ENCODE measurements at places on chromosomes 1 and 21.
A peak's percentile ranks its signal among the peaks of the same experiment; 100 is the strongest.

- no peak for DNase-seq
These were observed 134.7 kb downstream of the TGFBR3 start for GRCh38 chr1:91751275-91751674.

DNA sequence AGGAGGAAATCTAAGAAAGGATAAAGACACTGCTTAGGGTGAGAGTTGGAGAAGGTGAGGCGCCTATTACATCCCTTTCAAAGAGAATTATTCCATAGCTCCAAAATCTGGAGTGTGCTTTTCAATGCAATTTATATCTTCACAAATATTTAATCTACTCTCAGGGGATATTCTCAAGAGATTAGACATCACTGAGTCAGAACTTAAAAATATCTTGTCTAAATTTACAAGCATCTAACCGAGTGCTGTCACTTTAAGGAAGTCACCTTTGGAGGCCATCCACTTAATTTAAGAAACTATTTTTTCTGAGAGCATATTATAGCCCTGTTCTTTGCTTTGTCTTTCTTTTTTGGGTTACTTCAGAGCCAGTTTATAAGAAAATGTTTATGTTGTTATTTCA is 134.6 kb downstream of the TNFSF18 start:
- no peak for DNase-seq

GRCh38 chr1:151981178-151981525 is 12.5 kb downstream of the S100A10 start:
- DNase-seq = no peak

DNA sequence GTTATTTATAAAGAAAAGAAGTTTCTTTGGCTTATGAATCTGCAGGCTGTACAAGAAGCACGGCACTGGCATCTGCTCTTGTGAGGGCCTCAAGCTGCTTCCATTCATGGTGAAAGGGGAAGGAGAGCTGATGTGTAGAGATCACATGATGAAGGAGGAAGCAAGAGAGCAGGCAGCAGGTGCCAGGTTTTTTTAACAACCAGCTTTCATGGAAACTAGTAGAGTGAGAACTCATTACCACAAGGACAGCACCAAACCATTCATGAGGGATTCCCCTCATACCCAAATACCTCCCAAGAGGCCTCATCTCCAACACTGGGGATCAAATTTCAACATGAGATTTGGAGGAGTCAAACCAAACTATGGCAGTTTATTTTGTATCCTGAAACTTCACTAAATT is 85.8 kb upstream of the CAMK1G start:
- no peak for DNase-seq

DNA sequence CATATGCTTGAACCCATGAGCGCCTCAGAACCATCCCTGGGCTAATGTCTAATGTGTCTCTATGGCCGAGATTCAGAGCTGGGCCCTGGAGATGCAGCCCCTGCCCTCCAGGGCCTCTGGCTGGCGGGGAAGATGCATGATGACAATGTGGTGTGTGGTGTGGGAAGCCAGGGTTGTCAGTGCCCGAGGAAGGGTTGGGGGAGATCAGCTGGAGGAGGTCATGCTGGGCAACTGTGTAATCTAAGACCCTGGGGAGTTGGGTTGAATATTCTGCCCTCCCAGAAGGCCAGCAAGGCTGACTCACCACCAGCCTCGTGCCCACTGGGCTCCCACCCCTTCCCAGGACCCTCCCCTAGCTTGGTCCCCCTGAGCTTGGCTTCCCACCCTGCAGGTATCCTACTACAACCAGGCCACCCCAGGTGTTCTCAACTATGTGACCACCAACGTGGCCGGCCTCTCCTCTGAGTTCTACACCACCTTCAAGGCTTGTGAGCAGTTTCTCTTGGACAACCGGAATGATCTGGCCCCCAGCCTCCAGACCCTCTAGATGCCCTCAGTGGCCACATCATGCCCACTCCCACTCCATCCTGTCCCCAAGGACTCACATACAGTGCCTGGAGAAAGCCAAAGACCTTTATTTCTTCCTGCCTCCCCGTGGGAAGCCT is 14.6 kb downstream of the FAM151A start:
- no peak for DNase-seq

DNA sequence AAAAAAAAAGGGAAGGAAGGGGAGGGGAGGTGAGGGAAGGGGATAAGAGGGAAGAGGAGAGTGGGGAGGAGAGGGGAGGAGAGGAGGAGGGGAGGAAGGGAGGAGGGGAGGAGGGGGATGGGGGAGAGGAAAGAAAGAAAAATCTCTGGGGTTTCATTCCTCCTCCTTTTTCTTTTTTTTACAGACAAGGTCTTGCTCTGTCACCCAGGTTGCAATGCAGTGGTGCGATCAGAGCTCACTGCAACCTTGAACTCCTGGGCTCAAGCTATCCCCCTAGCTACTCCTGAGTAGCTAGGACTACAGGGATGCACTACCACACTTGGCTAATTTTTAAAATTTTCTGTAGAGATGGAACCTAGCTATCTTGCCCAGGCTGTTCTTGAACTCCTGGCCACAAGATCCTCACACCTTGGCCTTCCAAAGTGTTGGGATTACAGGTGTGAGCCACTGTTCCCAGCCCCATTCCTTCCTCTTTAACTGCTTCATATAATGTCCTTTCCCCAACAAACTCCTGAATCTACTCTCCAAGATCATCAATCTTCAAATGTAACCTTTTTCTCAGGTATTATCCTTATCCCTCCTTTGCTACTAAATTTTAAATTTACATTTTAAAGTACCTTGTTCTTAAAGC is 23.2 kb downstream of the GON4L start:
- DNase-seq = no peak

DNA sequence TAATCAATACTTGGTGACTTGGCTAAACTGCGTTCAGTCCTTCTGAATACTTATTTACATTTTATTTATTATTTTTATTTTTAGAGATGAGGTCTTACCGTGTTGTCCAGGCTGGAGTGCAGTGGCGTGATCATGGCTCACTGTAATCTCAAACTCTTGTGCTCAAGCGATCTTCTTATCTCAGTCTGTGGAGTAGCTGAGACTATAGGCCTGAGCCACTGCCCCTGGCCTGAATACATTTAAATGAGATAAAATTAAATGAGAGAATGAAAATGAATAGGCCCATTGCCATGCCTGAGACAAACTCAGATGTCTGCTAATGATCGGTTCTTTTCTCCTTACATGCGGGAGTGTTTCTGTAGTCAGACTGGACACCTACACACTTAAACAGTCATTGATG is 86.0 kb downstream of the GALNT2 start:
- no peak for DNase-seq

DNA sequence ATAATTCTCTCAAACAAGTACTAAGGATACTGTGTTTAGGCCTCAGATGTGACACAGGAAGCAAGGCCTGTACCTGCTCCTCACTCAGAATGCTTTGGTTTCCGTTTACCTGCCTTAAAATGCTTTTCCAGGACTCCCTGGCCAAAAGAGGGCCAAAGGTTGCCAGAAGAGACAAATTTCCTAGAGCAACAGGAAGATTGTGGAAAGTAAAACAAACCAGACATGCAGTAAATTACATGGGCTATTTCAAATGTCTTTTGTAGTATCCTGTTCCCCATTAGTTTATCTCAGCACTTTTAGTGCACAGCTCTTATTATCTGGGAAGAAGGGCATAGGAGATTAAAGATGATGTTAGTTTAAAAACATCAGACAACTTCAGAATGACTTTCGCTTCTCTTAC is 280.0 kb downstream of the NFIA start:
- no peak for DNase-seq

DNA sequence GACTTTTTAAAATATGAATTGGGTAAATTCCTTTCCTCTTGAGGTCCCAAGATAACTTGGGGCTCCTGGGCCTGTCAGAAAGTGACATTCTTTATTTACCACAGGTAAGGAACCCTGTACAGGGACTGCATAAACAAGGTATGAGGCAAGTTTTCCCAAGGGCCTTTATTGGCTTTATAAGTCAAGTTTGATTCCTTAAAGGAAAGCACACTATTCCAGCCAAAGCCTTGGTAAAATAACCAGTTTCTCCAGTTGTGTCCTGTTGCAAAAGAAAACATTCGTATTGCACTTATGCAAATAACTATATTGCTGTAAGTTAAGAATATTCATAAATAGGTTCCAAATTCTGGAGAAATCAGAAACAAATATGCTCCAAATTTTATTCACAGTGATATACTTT is 21.9 kb upstream of the METTL18 start:
- no peak for DNase-seq

- no peak for DNase-seq
These were observed 3.6 kb upstream of the NAV1 start for GRCh38 chr1:201535046-201535918.

- DNase-seq = no peak
These were observed 30.8 kb downstream of the ZBED6 start for GRCh38 chr1:203826175-203826574.

GRCh38 chr1:240792915-240793529 is 181.1 kb upstream of the GREM2 start:
- no peak for DNase-seq

DNA sequence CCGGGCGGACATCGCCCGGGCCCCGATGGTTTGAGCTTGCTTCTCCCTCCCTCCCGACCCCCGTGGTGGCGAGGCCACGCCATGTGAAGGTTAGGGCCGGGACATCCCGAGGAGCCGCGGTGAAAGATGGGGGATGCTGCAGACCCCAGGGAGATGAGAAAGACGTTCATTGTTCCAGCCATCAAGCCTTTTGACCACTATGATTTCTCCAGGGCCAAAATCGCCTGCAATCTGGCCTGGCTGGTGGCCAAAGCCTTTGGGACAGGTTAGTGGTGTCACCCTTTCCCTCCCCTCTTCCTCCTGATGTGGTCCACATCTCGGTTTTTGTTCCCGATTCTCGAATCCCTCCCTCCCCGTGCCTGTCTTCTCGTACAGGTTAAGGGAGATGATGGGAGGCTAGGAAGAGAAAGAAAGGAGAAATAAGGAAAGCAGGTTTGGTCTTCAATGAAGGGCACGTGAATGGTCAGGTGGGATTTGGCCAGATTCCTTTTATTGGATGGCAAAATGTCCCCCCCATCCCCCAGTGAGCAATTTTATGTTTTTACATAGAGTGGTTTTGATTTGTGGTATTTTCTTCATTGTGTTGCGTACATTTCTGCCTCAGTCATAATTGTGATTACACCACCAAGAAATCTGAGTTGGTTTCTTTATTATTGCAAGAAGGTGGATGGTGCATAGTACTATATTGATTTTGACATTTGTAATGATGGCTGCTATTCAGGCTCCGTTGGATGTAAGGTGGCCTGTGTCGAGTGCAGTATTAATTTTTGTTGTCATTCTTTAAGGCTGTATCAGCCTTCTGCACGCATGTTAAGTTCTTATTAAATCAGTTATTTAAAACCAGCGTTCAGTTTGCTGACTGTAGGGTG is 1.2 kb downstream of the CAMSAP2 start:
- DNase-seq = no peak

DNA sequence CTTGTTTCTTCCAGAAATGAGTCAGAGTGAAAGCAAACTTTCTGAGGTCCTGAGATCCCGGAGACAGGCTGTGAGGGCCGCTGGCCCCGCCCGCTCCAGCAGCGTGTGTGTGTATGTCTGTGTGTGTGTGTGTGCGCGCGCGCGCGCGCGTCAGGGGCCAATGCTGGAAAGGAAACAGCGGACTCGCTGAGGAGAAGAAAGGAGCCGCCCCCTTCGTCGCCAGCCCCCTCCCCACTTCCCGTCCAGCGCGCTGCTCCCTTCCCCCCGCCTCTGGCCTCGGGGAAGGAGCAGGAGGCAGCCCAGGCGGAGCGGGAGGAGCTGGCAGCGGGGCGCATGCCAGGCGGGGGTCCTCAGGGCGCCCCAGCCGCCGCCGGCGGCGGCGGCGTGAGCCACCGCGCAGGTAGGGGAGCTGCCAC is at the start of gene DISC1:
DISC1 (plus strand) TSS at position 256 of the 416 bp plus-strand sequence; CDS start at position 334, 78 bp downstream.
- peak; percentile 77 for DNase-seq

GRCh38 chr1:214205053-214205452 is 75.9 kb upstream of the SMYD2 start:
- no peak for DNase-seq

DNA sequence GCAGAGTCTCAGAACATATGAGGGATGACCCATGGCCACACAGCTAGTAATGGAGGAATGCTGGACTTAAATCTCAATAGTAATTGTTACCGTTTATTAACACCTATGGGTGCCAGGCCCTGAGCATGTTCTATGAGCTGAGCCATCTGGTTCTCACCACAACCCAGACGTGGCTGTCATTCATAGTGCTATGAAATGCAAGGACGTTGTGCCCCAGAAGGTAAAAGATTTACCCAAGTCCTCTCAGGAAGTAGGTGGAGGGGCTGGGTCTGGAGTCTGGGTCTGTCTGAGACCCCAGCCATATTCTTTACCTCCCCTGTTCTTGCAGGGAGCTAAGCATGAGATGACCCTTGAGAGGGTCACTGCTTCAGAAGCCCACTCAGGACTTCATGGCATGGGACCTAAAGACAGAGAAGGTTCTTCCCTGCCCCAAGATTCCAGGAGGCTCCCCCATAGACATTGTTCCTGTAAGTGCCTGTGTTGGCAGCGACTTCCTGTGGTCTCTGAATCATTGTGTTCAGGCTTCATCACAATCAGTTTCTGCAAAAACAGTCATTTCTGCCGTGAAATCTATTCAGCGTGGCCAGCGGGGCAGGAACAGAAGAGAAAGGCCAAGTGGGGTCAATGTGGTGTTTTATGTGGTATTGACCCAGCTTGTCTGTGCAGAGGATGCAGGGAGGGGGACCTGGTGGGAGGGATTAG is 475.4 kb downstream of the PTPRU start:
- no peak for DNase-seq

- no peak for DNase-seq
These were observed 83.9 kb upstream of the BMP8A start for GRCh38 chr1:39407510-39407895.

- DNase-seq = peak; percentile 53
These were observed 16.3 kb upstream of the SARS1 start for GRCh38 chr1:109197158-109198042.

GRCh38 chr21:38246511-38246910 is 10.3 kb upstream of the KCNJ15 start:
- no peak for DNase-seq

DNA sequence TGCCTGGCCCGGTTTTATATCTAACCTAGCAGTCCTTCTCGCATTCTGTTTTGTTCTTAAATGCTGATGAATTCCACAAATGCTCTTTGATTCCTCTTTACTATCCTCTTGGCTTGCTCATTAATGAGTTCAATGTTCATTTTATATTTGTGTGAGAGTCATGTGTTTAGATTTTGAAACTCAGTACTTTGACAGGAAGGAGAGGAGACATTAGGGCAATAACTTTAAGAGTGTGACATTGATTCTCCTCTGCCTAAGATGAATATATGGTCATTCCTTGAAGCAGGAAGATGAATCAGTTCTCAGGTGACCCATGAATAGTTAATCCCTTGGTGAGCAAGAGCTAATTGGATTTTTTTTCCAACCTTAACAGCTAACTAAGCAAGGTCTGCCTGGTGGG is 84.1 kb downstream of the MRPS6 start:
- no peak for DNase-seq

- DNase-seq = no peak
These were observed 15.4 kb upstream of the CYYR1 start for GRCh38 chr21:26588446-26588845.

- DNase-seq = no peak
These were observed 22.1 kb upstream of the ACTRT2 start for GRCh38 chr1:2999138-2999537.

DNA sequence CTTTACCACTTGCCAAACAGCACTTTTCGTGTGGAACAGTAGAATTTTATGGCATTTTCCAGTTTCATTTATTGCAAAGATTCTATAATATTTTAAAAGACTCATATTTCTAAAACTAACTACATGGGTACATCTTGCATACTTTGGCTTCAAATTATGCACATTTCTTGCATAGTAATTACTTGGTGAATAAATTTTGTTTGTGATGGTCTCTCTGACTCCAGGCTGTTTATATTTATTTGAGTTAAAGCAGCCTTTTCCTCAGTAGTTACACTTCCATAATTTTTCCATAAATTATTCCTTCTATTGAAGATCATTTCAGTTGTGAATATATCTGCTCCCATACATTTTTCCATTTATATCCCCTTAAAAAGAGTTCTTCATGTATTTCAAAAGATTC is 6.9 kb upstream of the NHLH2 start:
- DNase-seq = no peak

Measured in liver (tissue), 10 donors.